ENCODE measurements at places on chromosomes 5 and 9.

- DNase-seq = no peak
Measured at GRCh38 chr9:20480249-20480648, 142.1 kb downstream of the MLLT3 start.

- DNase-seq = no peak
Measured at GRCh38 chr5:69468631-69469030, 24.0 kb upstream of the OCLN start.

DNA sequence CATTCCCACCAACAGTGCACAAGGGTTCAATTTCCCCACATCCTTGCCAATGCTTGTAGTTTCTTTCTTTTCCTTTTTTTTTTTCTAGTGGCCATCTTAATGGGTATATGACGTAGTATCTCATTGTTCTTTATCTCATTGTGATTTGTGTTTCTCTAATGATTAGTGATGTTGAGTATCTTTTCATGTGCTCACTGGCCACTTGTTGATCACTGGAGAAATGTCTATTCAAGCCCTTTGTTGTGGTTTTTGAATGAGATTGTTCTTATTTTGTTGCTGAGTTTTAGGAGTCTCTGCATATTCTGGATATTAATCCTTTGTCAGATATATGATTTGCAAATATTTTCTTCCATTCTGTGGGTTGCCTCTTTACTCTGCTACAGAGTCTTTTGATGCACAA, 1.6 kb upstream of the TMED9 start:
- DNase-seq = no peak

DNA sequence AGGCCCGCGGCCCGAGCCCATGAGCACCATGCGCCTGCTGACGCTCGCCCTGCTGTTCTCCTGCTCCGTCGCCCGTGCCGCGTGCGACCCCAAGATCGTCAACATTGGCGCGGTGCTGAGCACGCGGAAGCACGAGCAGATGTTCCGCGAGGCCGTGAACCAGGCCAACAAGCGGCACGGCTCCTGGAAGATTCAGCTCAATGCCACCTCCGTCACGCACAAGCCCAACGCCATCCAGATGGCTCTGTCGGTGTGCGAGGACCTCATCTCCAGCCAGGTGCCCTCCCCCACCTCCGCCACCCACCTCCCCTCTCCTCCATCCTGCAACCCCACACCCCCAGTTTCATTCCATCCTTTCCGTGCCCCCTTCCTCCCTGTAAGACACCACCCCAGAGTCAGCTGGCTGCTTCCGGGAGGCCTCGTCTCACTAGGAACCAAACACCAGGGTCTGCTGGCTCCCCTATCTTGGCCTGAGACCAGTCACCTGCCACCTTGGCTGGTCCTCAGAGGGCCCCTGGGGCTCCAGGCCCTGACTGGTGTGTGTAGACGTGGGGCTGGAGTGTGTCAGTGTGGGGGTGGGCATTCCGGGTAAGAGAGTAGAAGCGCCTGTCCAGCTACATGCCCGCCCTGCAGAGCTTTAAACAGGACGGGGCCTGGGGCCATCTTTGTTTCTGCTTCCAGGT, 655 bp downstream of the GRIN1 start:
- no peak for DNase-seq

- DNase-seq = no peak
Measured at GRCh38 chr9:22079873-22080341, 70.8 kb upstream of the CDKN2B start.

Measured in frontal cortex (tissue), 4 donors.